Fibroblast of the aortic adventitia (primary cell): ENCODE measurements at places on chromosomes 1 and 21. TPM values are rescaled to one million over a fixed set of nuclear protein-coding genes. Genes with fewer than 3 reads are reported as not detected.

The FALEC gene
- not detected in 2 replicates for total RNA-seq

The KRTAP6-2 gene
- total RNA-seq, result not detected in 2 replicates

The OR2T29 gene
- total RNA-seq, result not detected in 2 replicates

The RSPO1 gene
- total RNA-seq, result 0.49 TPM in 1 of 2 replicates, not detected in the other

The TTC13 gene
- total RNA-seq, result 7.4 and 15.1 TPM in 2 replicates

The SPRR2E gene
- total RNA-seq, result not detected in 2 replicates

The SPRR5 gene
- not detected in 2 replicates for total RNA-seq

The RAB25 gene
- not detected in 2 replicates for total RNA-seq

The KCNK2 gene
- total RNA-seq, result 33.0 and 64.3 TPM in 2 replicates

The KCNN3 gene
- total RNA-seq, result 0.09 and 0.25 TPM in 2 replicates

The IGSF21 gene
- total RNA-seq, result not detected in 2 replicates

The SLC41A1 gene
- 20.9 and 27.1 TPM in 2 replicates for total RNA-seq

The AHCYL1 gene
- 48.5 and 59.3 TPM in 2 replicates for total RNA-seq

The FAM167B gene
- 1.4 and 2.1 TPM in 2 replicates for total RNA-seq

The PACC1 gene
- 2.7 and 5.1 TPM in 2 replicates for total RNA-seq

The IVL gene
- not detected in 2 replicates for total RNA-seq

The PTPN22 gene
- total RNA-seq, result 0.99 and 1.6 TPM in 2 replicates

The TAL1 gene
- total RNA-seq, result 0.08 and 0.36 TPM in 2 replicates

The GUCA2B gene
- total RNA-seq, result not detected in 2 replicates

The CLSTN1 gene
- total RNA-seq, result 53.0 and 61.5 TPM in 2 replicates

The CDCA8 gene
- 0.25 and 12.8 TPM in 2 replicates for total RNA-seq

The NECTIN4 gene
- not detected in 2 replicates for total RNA-seq

The CNIH3 gene
- 31.5 and 72.4 TPM in 2 replicates for total RNA-seq

The RNF223 gene
- total RNA-seq, result not detected in 2 replicates

The AMY1C gene
- total RNA-seq, result not detected in 2 replicates

The RGS16 gene
- total RNA-seq, result 2.3 and 2.5 TPM in 2 replicates

The GBP7 gene
- total RNA-seq, result not detected in 2 replicates

The HSD3B2 gene
- total RNA-seq, result not detected in 2 replicates

The HENMT1 gene
- 4.1 and 4.5 TPM in 2 replicates for total RNA-seq

The DISP3 gene
- total RNA-seq, result not detected in 2 replicates

The OXCT2 gene
- total RNA-seq, result 0.98 and 0.99 TPM in 2 replicates

The TPTE gene
- not detected in 2 replicates for total RNA-seq

The PTPRC gene
- 0.09 TPM in 1 of 2 replicates, not detected in the other for total RNA-seq

The FCRL5 gene
- not detected in 2 replicates for total RNA-seq

The E2F2 gene
- total RNA-seq, result 5.6 TPM in 1 of 2 replicates, not detected in the other

The LCE1F gene
- not detected in 2 replicates for total RNA-seq

The OR2G6 gene
- total RNA-seq, result not detected in 2 replicates

The KIF26B gene
- 4.6 and 20.9 TPM in 2 replicates for total RNA-seq

The C1orf52 gene
- 9.2 and 10.8 TPM in 2 replicates for total RNA-seq

The CYP4A22 gene
- total RNA-seq, result not detected in 2 replicates

The CFHR1 gene
- total RNA-seq, result 1.1 TPM in 1 of 2 replicates, not detected in the other

The FCAMR gene
- not detected in 2 replicates for total RNA-seq

The CACNA1S gene
- total RNA-seq, result not detected in 2 replicates

The DIRAS3 gene
- 1.2 and 4.6 TPM in 2 replicates for total RNA-seq

The BGLAP gene
- total RNA-seq, result 0.18 TPM in 1 of 2 replicates, not detected in the other

The ARHGAP29 gene
- 32.5 and 77.2 TPM in 2 replicates for total RNA-seq

The AHDC1 gene
- total RNA-seq, result 14.6 and 19.1 TPM in 2 replicates
